ENCODE measurements at places on chromosomes 1 and 21. TPM values are rescaled to one million over a fixed set of nuclear protein-coding genes. Genes with fewer than 3 reads are reported as not detected.

- no peak for DNase-seq
Measured at GRCh38 chr1:20840731-20841130, 53.6 kb upstream of the HP1BP3 start.

DNA sequence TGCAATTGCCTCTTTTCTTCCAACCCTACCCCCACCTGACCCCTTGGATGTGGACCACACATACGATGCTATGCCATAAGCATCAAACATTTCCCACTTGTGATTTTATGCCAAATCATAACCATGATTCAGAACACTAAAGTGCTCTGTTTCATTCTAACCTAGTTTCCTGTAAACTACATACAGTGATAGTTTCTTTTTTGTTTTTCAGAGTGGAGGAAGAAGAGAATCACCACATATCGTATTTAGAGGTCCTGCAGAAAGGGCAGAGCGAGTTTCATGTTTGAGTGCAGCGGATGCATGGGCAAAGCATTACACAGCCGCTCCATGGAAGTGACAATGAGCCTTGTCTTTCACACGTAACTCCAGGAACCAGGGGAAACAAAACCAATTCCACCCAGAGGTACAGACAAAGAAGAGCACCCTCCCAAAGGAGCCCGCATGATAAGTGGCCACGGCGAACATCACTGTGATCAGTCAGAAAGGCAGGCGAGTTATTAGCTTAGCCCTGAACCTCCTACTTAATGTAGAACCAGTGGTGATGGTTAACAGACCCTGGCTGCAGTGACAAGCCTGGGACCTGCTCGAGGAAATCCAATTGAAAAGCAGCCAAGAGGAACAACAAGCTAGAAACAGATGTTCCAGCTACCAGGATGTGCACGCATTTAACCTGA lies 64.0 kb upstream of the ZNF281 start:
- DNase-seq = no peak

ARHGEF19 gene
- 0.99 TPM for polyA plus RNA-seq

DNA sequence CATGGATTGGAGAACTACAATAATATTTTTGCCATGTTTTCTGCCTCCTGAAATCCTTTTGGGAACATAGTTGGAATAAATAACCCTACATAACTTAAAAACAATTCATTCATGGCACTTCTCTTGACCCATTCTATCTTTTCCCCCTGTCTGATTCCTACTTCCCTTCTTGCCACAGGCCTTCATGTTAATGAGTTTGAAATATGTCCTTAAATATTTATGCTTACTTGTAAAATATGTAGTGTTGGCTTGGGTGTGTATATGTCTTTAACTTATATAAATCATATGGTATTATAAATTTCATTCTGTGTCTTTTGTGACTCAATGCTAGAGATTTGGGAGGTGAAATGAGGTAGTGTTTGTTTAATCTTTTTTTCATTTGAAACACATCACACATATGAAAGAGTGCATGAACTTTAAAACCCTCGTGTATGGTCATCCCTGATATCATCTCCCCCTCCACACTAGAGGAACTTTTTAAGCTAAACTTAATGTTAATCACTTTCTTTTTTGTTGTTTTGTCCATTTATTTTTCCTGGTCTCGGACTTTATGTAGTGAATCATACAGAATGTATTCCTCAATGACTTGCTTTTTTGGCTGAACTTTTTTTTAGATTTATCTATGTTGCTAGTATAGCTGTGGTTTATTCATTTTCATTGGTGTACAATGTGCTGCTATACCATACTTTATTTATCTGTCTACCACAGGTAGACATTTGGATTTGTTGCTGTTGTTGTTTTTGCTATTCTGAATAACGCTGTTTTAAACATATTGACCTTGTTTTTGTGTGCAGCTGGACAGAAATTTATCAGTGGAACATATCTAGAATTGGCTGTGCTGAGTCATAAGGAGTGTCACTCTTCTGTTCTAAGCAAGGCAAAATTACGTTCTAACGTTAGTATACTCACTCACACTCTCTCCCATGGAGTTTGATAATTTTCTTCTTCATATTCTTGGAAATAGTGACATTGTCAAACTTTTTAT lies 441.6 kb downstream of the PLPP3 start:
- DNase-seq = no peak

GRCh38 chr21:43917515-43918384 lies 52.7 kb downstream of the AGPAT3 start:
- no peak for DNase-seq

SPATA21 gene
- polyA plus RNA-seq = 0.21 TPM

DNA sequence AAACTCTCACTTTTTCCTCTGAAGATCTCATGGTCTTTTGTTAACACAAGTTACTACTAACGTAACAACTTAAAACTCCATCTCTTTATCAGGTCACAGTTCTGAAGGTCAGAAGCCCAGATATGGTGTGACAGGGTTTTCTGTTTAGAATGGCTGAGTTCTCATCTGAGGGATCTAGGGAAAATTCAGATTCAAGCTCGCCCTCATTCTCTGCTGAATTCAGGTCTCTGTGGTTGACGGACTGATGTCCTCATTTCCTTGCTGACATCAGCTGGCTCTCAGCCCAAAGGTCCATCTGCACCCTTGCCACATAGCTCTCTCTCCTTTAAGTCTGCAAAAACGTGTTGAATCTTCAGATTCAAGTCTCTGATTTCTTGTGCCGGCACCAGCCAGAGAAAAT lies 6.1 kb upstream of the NTPCR start:
- DNase-seq = no peak

CELA2B gene
- polyA plus RNA-seq = not detected

DNA sequence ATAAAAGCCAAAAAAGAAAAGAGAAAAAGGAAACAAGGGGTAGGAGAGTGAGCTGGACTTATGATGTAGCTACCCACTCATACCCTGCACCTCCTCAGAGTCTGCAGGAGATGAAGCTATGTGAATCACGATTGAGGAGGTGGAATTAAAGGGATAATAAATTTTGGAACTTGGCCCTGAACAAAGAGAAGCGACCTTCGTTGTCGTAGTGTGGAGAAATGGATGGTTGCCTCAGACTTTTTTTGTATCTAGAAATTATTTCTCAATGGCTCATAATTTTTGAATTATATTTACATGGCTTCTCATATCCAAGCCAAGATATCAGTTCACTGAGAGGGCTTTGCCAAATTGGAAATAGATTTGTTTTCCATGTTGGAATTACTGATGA lies 37.8 kb upstream of the SIPA1L2 start:
- DNase-seq = no peak

- DNase-seq = no peak
Measured at GRCh38 chr1:52633291-52633754, 355 bp downstream of the SHISAL2A start.
